ENCODE measurements at places on chromosomes 6 and 20.

DNA sequence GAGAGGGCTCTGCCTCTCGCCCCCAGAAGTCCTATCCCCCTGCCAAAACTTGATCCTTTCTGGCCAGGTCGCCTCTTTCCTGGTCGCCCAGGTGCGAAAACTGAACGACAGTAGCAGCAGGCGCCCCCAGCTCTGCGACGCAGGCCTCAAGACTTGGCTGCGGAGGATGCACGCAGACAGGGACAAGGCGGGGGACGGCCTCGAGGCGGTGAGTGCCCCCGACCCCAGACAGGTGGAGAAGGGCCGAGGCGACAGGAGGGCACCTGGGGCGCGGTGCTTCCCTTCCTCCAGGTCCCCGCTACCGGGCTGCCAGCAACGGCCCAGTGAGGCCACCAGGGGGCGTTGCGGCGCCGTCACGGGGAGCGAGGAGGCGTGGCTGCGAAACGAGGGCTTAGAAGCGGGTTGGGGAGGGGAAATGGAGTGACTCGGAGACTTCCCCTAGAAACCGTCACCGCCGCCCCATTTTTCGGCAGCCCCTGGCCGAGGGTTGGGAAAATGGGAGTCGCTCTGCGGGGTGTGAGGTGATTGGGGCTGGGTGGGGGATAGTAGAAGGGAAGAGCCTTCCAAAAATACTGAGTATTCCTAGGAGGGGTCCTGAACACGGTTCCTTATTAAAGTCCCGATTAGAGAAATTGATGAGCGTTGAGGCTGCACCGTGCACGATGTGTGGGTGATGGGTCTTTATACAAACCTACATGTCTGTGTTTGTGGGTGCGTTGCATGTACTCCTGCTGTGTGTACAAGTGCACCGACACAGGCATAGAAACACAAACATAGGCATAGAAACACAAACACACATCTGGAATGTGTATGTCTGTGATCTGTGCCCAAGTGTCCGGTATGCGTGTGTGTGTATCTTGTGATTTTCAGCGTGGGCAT lies 44.6 kb downstream of the ARHGAP40 start:
- peak; percentile 82 for DNase-seq

DNA sequence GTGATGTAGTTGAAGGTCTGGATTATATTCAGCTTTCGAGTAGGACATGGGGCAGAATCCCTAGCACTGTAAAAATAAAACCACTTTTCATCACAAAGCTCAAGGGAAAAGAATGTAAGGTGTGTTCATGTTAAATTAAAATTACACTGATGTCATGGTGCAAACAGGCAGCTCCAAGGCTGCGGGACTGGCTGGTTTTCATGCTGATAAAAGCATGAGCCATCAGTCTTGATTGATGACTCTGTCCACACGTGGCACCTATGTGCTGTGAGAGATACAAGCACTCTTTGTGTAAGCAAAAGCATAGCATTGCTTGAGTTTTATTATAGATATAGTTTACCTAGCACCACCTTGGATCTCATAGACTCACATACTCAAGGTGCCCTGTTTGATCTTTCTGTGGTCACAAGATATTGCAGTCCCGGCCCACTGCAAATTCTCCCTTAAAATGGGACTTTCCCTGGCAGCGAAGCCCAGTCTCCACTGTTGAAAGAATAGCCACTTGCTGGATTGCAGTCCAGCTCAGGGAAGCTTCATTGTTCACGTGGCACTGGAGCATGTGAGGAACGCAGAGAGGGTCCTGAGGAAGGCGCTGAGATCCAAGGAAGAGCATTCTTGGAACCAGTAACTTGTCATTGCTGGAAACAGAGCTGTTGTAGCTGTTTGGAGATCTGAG lies 90.6 kb downstream of the TIAM2 start:
- DNase-seq, result no peak

- no peak for DNase-seq
Observed at GRCh38 chr6:17381424-17382147, 11.8 kb upstream of the CAP2 start.

DNA sequence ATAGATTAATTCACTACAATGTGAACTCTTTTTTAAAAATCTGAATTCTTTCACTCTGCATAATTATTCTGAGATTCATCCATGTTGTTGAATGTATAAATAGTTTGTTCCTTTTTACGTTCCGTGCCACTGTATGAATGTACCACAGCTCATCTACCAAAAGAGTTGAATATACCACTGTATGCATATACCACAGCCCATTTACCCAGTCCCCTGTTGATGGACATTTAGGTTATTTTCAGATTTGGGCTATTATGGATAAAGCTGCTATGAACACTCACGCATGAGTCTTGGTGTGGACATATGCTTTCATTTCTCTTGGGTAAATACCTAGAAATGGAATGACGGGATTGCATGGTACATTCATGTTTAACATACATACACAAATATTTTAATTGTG lies 28.2 kb downstream of the PNPLA1 start:
- no peak for DNase-seq

DNA sequence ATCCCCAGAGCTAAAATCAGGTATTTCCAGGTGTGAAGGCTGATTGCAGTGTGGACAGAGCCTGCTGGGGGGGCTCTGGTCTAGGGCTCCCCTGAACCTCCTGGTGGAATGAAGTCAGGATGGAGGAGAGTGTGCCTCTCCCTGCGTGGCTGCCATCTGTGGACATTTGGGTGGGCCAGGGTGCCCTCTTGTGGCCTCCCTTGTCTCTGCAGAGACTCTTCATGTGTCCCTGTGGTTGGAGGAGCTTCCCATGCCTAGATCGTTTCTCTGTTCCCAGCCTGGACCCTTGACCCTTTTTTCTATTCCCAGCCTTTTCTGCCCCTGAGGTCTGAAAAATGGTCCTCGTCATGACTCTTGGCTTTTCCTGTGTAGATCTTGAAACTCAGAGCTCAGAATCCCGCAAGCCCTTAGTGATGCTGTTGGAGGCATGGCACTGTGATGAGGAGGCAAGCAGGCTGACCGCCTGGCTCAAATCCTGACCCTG lies 9.9 kb upstream of the PSMF1 start:
- peak; percentile 9 for DNase-seq

DNA sequence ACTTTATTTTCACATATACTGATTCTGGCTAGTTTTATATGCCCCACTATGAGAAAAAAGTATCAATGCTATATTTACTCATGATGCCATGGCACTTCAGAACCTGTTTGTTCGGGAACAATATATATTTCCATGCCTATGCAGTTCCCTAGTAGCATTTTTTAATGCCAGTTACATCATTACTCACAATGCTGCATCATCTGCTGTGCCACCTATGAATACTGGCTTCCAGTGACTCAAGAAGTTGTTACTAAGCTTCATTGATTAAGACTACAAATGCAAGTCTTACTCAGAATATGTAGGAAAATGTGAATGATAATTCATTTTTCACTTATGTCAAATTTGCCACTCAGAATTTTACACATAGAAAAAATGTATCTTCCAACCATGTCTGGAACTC lies 97.9 kb downstream of the MAFB start:
- DNase-seq, result no peak

- no peak for DNase-seq
Observed at GRCh38 chr20:1946762-1947534, 46.9 kb downstream of the PDYN start.

DNA sequence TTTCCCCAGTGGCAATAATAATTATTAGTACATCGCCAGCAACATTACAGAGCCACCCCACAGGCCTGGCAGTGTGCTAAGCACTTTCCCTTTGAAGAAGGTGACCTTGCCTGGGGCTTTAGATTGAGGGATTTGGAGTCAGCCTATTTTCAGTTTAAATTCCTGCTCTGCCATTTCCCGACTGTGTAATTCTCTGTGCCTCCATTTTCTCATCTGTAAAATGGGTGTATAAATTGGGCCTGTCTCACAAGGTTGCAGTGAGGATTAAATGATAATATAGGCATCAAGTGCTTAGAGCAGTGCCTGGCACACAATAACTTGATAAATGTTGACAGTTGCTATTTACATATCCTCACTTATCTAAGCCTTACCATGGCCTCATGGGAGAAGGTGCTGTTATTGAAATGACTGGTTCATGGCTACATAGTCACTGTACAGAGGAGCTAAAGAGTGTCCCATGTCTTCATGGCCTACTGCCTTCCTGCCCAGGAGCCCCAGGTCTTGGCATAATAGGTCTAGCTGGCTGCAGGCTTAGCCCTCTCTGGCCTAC lies 5.1 kb upstream of the SCRT2 start:
- DNase-seq, result no peak

- DNase-seq, result no peak
Observed at GRCh38 chr6:28139860-28140543, 1.7 kb upstream of the ZKSCAN8 start.

GRCh38 chr20:25494506-25495188 lies 87.2 kb downstream of the GINS1 start:
- no peak for DNase-seq

DNA sequence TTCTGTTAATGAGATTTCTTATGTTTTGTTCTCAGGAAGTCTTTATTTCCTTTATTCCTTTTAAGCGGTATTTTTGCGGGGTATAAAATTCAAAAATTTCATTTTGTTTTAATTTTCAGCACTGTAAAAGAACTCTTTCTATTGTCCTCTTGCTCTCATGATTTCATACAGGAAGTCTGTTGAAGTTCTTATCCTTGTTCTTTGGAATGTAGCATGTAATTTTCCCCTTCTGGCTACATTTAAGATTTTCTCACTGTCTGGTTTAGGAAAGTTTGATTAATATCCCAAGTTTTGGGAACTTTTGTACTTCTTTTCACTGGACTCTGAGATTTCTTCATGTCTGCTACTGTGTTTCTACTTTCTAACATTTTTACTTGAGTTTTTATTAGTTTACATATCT lies 581.4 kb upstream of the GJE1 start:
- no peak for DNase-seq

DNA sequence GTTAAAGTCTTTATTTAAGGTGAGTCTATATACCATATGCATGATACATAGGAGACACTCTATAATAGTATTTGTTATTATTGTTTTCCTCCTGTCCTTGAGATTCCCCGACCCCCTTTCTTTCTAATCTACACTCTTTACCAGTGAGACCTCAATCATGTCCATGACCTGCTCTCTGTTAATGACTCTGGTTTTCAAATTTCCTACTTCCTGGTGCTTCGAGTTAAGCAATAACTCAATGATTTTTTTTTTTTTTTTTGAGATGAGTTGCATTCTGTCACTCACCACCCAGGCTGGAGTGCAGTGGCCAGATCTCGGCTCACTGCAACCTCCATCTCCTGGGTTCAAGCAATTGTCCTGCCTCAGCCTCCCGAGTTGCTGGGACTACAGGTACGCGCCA lies 574.6 kb upstream of the SLC35B3 start:
- DNase-seq, result no peak

- DNase-seq, result no peak
Observed at GRCh38 chr20:49583669-49584417, 15.9 kb upstream of the PTGIS start.

DNA sequence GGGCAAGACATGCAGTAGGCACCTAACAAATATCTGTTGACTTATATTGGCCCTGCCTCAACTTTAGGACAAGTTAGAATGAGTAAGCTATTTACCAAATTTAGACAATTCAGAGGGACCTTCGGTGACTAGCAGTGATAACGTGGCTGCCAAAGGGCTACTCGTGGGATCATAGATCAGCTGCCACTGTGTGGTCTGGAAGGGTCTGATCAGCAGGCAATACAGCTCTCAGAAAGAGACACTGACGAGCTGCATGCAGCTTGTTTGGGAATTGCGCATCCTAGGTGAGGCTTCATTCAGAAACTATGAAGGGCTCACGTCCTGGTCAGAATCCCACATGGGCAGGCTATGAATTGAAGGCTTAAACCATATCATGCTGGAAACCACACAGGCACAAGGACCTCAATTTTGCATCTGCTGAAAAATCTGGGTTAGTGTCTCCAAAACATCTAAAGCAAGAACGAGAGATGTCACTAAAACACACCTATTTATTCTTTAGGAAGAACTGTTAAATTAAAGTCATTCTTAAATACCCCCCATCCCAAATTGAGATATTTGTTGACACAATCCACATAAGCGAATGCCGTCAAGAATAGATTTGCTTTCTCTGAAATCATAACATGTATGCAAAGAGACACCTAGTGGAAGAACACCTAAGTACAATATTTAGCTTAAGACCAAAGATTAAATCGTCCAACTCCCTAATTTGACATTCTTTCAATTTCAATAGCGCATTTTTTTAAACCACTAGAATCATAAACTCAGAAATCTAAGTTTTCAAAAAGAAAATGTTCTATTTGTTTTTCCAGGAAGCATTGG lies 79.6 kb downstream of the IPCEF1 start:
- DNase-seq, result no peak

DNA sequence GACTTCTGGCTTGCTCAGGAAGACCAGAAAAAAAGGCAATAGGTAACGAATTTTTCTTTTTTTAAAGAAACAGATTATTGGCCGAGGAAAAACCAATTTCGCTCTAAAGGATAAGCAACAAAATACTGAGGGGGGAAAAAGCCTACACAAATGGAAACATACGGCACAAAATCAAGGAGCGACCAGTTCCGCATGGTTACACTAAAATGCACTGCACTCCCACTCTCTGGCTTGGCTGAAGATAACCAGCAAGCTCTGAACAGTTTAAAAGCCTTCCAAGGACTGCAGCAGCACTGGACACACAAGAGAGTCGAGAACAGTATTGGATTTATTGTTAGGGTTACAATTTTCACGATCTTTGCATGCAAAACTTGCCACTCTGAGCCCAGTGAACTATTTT lies 881 bp upstream of the MAP7 start:
- DNase-seq, result no peak

DNA sequence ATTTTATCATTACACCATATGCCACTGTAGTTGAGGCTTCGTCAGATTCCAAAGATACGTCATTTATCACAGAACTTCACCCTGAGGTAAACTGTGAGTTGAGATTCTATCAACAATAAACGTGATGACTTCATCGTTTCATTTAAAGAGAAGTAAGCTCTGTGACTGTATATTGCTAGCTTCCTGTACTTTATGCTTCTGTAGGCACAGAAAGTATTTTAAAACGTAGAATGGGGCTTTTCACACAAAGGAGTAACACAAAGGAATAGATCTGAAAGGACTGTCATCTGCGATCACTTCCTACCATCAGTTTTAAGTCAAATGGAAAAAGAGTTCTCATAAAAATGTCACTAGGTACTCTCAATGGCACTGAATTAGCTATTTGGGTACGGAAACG lies 234.4 kb upstream of the MCHR2 start:
- no peak for DNase-seq

- DNase-seq, result no peak
Observed at GRCh38 chr20:14488756-14489479, 151.5 kb upstream of the FLRT3 start.

Data from activated CD4-positive, CD25-positive, alpha-beta regulatory T cell (primary cell).